ENCODE measurements at places on chromosomes 3 and 15.

DNA sequence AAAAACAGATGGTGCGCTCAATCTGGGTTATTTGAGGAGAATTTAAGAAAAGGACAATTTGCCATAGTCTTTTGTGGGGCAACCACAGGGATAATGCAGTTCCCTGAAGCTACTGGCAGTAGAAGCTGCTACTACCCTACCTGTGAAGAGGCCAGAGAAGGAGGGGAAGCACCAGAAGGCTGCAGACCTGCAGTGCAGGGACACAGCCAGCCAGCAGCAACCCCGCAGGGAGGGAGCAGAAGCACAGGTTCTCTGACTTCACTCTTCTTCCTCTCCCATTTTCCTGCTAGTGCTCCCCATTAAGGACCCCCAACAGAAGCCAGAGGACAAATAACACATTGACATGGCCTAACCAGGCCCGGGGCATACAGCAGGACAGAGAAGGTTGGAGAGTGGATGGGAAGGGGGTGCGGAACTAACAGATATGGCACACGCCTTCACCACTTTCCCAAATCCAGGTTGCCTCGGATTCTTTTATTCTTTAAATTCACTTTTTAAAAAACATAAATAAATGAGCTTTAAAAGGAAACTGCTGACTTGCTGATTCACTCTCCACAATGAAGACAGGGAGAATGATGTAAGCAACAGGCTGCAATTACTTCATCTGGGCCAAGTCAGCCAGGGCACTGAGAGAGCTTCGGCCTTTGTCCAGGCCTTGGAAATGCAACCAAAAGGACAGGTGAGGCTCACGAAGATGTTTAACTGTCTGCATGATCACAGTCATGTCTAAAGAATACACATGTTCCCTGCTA lies 30.1 kb downstream of the POPDC2 start:
- H3K36me3 ChIP-seq, result no peaks in the 10 kb centered on the region
- peaks cover 3% of the 10 kb centered on the region for H3K27me3 ChIP-seq
- no peak overlapping the region for H3K4me3 ChIP-seq
- peaks cover 24% of the 10 kb centered on the region for H3K4me1 ChIP-seq
- H3K27ac ChIP-seq, result peak overlapping the region; percentile 58
- no peak for DNase-seq

- H3K4me1 ChIP-seq, result no peaks in the 10 kb centered on the region
- H3K36me3 ChIP-seq, result no peaks in the 10 kb centered on the region
- no peaks in the 10 kb centered on the region for H3K27me3 ChIP-seq
Measured at GRCh38 chr3:77338195-77338594, 298.3 kb downstream of the ROBO2 start.

DNA sequence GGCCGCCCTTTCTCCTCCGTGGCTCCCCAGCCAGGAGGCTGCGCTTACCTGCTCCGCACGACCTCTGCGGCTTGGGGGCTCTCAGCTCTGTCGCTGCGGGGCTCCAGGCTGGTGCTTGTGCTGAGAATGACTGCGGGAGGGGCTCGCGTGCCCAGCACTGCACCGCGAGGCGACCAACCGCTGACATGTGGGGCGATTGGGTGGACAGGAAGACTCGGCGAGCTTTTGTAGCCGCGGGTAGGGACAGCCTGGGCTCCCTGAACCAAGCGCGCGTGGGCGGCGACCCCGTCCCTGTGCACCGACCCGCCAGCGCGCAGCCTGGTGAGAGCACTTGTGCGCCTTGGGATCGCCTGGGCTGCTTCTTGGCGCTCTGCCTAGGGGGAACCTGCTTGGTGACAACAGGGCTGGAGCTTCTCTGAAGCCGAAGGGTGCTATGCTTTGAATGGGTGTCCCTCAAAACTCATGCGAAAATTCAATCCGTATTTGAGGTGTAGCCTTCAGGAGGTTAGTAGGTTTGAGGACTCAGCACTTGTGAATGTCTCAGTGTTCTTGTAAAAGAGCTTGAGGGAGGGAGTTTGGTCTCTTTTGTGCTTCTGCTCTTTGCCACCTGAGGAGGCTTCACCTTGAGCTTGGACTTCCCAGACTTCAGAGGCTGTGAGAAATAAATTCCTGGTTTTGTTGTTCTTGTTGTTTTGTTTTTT lies 50.4 kb downstream of the IL12A start:
- H3K27ac ChIP-seq, result no peak overlapping the region
- peaks cover 54% of the 10 kb centered on the region for H3K27me3 ChIP-seq
- H3K36me3 ChIP-seq, result no peaks in the 10 kb centered on the region
- no peaks in the 10 kb centered on the region for H3K4me1 ChIP-seq

DNA sequence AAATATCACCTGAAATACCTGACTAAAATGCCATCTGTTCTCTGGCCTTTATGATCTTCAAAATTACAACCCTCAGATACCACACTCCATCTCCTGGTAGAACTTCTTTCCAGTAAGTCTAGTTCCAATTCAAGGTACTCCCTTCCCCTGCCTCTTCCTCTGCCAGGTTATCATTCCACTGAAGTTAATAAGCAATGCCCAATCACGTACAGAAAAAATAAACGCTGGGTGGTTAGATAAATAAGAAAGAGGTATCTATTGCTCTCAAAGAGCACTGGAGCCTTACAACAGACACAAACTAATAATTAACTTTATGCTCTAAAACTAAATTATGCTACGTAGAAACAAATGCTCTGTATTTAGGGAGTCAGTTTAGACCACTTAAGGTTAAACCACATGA lies 112.5 kb downstream of the MYO9A start:
- DNase-seq, result no peak
- peak overlapping the region; percentile 6 for H3K27ac ChIP-seq
- peaks cover 5% of the 10 kb centered on the region for H3K4me1 ChIP-seq
- no peaks in the 10 kb centered on the region for H3K27me3 ChIP-seq
- peaks cover 20% of the 10 kb centered on the region for H3K36me3 ChIP-seq

DNA sequence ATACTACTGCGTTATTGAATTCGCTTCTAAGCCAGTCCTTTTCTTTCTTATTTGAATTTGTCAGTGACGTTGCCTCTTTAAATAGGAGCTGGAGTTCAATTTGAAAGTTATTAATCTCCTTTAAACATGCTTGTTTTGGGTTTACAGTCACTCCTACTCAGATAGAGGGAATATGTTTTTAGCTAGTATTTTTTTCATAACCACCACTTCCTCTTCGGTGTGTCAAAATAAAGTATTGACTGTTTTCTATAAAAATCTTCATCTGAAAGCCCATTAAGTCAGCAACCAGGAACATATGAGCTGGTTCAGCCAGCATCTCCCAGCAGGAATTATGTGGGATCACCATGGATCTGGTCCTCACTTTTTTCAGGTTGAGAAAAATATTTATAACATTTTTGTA lies 772.9 kb downstream of the DIPK2A start:
- no peak overlapping the region for H3K4me3 ChIP-seq
- no peaks in the 10 kb centered on the region for H3K27me3 ChIP-seq
- H3K27ac ChIP-seq, result no peak overlapping the region
- no peaks in the 10 kb centered on the region for H3K36me3 ChIP-seq

DNA sequence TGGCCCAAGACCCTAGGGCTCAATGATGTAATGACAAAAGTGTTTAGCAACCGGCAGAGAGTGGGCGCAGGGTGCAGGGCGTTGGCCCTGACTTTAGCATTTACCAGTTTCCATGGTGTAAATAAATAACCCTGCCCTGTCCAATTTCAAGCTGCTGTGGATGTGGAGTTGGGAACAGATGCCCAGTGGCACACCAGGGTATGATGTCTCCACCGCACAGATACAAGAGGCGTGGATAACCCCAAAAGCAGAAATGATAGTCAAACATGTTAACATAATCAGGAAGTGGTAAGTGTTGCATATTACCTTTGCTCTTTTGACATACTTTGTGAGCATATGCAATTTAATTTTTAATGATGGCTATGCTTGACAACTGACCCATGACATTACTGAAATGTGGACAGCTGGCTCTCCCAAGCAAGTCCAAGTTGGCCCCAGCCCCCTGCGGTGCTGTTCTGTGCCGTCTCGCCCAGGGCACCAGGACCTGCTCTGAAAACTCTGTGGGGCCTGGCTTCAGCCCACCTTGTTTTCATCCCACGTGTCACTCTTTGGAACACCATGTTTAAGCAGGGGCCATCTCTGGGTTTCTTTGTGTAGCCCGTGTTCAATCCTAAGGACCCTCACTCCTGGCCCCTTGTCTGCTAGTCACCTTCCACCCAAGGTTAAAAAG lies 10.8 kb upstream of the ANPEP start:
- no peak for DNase-seq
- H3K27me3 ChIP-seq, result peaks cover 17% of the 10 kb centered on the region
- H3K4me1 ChIP-seq, result peaks cover 19% of the 10 kb centered on the region
- no peak overlapping the region for H3K27ac ChIP-seq
- H3K4me3 ChIP-seq, result no peak overlapping the region
- H3K36me3 ChIP-seq, result no peaks in the 10 kb centered on the region

GRCh38 chr3:24343084-24343783 lies 151.4 kb downstream of the THRB start:
- H3K27ac ChIP-seq, result no peak overlapping the region
- DNase-seq, result no peak
- H3K4me1 ChIP-seq, result peaks cover 5% of the 10 kb centered on the region
- no peak overlapping the region for H3K4me3 ChIP-seq
- H3K36me3 ChIP-seq, result no peaks in the 10 kb centered on the region

DNA sequence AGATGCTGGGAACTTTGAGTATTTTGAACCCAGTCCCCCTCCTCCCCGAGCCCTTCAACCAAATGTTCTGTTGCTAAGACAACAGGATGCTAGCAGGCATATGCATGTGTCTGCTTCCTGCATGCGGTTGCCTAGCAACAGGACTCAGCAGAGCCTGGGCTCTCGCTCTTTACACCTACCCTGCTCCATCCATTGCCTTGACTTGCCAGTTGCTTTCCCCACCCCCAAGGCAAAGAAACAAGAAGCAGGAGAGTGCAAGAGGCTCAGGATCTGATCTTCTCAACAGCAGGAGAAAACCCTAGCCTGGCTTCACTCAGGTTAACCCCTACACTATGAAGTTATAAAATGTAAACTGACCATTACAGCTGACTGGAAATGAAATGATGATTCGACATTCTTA lies 393.0 kb downstream of the IGSF11 start:
- H3K36me3 ChIP-seq, result no peaks in the 10 kb centered on the region
- DNase-seq, result no peak
- no peak overlapping the region for H3K27ac ChIP-seq
- peaks cover 15% of the 10 kb centered on the region for H3K4me1 ChIP-seq
- H3K4me3 ChIP-seq, result no peak overlapping the region

All from type B pancreatic cell (in vitro differentiated cells).